Pericardium fibroblast (primary cell): ENCODE measurements at places on chromosomes 3 and 15. TPM values are rescaled to one million over a fixed set of nuclear protein-coding genes. Genes with fewer than 3 reads are reported as not detected.

The CFAP20DC gene
- total RNA-seq = 1.5 and 5.4 TPM in 2 replicates

The ISL2 gene
- total RNA-seq = 0.12 and 0.34 TPM in 2 replicates

The IL17RE gene
- 0.23 and 4.9 TPM in 2 replicates for total RNA-seq

The UQCRC1 gene
- total RNA-seq = 166 and 222 TPM in 2 replicates

The CPNE9 gene
- not detected in 2 replicates for total RNA-seq

The VEPH1 gene
- total RNA-seq = 5.1 and 5.3 TPM in 2 replicates

The IQCF5 gene
- not detected in 2 replicates for total RNA-seq

The BRPF1 gene
- total RNA-seq = 8.2 and 11.0 TPM in 2 replicates

The C3orf20 gene
- total RNA-seq = 0.09 and 0.35 TPM in 2 replicates
